ENCODE measurements at places on chromosomes 5 and 9.

DNA sequence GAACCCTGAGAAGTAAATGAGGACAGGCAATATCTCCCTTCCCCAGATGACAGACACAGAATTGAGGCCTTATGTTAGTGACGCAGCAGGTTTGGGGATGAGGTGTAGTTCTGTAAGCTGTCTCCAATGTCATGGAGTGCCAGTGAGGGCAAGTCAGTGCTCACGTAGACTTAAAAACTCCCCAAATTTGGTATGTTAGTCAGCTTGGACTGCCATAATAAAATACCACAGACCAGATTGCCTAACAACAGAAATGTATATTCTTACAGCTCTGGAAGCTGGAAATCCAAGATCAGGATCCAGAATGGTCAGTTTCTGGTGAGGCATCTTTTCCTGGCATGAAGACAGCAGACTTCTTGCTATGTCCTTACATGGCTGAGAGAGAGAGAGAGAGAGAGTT is 14.9 kb downstream of the FOXI1 start:
- DNase-seq: no peak

DNA sequence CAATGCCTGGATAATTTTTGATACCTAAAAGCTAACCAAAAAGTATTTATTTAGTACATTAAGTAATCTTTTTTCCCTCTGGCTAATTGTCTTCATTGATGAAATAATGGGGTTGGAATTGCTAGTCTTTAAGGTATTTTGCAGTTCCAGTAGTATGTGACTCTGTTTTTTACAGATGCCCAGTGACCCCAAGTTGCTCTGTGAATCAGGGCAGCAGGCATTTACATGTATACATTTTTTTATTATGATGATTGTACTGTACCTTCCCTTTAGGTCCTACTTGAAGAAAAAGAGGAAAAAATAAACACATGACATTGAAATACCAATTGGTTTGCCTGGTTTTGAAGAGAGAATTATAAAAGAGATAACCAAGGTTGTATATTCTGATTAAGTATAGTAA is 385.5 kb downstream of the ADGRV1 start:
- DNase-seq: no peak

- peak; percentile 65 for DNase-seq
Measured at GRCh38 chr9:38068701-38069628, at the start of gene SHB. SHB (minus strand) TSS chr9:38069227; CDS start chr9:38068645, 582 bp downstream.

DNA sequence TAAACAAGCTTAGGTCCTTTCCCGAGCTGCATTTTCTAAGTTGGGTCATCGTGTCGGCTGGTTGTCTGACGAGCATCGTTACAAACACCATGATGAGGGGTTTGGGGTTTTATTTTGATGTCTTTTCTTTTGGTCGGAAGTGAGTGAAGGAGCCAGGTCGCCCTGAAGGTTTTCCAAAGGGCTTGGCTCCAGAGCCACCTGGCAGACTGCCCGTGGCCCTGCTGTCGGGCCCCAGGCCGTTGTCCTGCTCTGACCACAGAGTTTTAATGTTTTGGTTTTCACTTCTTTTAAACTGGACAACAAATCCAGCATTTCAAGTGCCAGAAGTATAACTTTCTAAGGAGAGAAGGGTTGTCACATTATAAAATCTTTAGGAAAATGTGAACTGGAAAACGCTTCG is 42.3 kb downstream of the TENT4A start:
- no peak for DNase-seq

DNA sequence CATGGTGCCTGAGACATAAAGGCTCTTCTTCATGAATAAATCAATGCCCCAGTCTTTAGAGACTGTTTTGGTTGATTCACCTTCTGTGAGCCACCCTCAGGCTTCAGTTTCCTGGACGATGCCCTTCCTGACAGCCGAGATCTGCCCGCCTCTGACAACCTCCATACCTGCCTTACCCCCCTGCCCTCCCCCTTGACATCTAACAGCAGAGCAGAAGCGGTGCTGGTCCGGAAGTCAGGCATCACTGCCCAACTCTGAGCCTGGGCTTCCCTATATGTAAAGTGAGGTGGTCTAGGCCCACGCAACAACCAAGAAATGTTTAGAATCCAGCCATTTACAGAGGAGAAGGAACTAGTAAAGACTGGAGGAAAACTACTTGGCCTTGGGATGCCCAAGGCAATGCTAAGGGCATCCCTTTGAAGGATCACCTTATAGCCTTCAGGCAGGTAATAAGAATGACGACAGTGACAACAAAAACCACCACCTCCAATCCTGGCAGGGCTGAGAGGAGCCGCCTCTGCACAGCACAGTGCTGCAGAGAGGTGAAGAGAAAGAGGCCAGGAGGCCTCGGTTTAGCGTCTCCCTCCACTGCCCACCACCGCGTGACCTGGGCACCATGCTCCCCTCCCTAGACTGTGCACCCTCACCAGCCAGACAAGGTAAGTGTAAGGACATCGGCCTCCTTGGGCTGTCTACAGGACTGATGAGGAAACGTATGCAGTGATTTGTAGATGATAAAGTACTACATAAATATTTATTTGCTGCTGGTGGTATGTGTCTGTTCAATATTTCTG is 35.3 kb upstream of the GABBR2 start:
- DNase-seq: no peak

DNA sequence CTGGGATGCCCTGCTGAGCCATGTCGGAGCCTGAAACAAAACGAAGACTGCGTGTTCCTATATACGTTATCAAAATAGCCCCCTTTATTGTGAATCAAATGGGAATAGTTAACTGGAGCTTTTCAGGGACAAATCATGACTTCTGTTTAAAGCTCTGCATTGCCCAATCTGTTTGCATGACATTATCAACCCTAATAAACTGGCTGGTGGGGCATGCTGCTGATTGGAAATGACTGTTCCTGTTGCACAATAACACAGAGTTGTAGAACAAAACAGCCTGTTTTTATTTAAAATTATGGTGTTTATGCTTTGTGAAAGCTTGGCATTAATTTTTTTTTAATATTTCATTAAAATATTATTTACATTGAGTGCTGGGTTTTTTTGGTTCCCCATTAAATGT is 215.5 kb downstream of the TMEM167A start:
- DNase-seq: no peak

DNA sequence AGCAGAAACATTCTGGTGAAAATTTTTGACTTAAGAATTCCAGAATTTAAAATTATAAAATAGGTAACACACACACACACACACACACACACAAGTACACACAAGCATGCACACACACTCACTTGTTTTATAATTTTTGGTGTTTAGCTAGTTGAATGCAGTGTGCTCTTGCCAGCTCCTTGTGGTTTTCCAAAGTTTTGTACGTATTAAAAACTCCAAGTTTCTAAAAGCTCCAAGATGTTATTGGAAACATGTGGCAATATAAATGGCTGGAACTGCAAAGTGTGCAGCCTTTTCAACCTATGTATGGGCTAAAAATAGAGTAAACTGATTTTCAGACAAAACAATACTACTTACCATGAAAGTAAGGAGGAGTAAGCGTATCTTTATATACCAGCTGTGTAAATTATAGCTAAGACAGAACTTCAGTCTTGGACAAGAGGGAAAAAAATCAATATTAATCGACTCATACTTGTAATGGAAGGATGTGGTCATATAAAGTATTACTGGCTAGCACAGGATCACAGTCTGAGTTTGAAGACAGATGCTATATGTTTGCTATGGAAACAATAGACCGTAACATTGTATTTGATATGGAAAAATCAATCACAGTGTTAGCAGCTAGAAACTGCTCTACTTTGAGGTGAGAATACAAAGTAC is 727.1 kb upstream of the GRAMD2B start:
- DNase-seq: no peak

- no peak for DNase-seq
Measured at GRCh38 chr5:80150731-80151130, 105.1 kb downstream of the SERINC5 start.

DNA sequence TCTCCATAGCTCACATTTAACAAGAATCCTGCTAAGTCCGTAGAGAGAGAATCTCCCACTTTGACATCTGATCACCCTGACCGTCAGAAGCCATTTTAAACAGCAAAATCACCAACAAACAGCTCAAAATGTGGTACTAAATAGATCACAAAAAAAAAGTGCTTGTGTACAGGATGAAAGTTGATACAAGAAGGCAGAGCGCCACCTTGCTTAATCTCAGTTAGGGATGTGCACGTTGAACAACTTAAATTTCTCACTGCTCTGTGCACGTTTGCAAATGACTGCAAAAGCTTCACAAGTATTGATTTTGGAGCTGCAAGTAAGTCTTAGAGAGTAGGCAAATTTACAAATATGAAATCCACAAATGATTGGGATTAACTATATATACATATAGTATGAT is 63.1 kb upstream of the NREP start:
- no peak for DNase-seq

DNA sequence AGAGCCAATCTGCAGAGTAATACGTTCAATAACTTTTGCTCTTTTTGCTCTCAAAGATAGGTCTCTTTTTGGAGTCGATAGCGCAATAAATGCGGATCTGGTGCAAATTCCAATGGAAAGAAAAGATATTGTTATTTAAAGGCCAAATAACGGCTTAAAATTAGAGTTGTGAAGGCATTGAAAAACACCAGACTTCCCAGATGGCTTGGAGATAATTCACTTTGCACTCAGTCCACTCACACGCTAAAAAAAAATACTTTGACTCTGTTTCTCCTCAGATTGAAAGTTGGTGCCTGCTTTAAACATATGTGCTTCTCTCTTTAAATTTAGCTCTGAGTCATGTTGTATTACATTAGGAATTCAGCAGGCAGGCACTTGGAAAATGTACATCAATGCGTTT is 19.5 kb upstream of the MED27 start:
- no peak for DNase-seq

- no peak for DNase-seq
Measured at GRCh38 chr9:19101203-19101602, 1.5 kb downstream of the HAUS6 start.

GRCh38 chr9:134540276-134541096 is 101.1 kb upstream of the COL5A1 start:
- no peak for DNase-seq

- no peak for DNase-seq
Measured at GRCh38 chr5:174307656-174308271, 262.3 kb downstream of the NSG2 start.

DNA sequence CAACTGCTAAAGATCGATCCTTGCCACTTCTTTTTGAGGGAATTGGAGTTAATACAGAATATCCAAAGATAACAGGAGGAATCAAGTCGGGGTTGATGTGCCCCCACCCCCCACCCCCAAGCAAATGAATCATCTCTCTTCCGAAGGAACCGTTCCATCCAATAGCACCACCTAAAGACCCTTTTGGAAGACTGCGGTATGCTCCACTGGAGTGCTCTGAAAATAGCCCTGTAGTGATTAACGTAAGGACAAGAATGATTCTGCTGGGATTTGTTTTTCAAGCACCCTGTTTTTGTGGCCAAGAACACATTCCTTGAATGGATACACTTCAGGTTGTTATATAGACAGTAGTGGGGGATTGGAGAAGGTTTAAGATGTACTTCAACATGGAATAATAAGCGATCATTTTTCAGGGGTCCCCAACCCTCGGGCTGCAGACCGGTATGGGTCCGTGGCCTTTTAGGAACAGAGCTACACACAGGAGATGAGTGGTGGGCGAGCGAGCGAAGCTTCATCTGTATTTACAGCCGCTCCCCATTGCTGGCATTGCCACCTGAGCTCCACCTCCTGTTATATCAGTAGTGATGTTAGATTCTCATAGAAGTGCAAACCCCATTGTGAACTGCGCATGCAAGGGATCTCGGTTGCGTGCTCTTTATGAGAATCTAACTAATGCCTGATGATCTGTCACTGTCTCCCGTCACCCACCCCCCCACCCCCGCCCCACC is 44.5 kb upstream of the TMEM252 start:
- DNase-seq: no peak

Data from stimulated activated CD8-positive, alpha-beta memory T cell treated with anti-CD3 and anti-CD28 coated beads, Interleukin-12 subunit alpha, Interleukin-12 subunit beta, amount 100 ng/mL, for 1 hour (primary cell).